ENCODE measurements at places on chromosomes 4 and X. TPM values are rescaled to one million over a fixed set of nuclear protein-coding genes. Genes with fewer than 3 reads are reported as not detected.

The GRIA2 gene
- not detected for total RNA-seq

The TACR3 gene
- not detected for total RNA-seq

The IBSP gene
- not detected for total RNA-seq

The IQSEC2 gene
- 11.7 TPM for total RNA-seq

- no peak for DNase-seq
These were observed 34.0 kb downstream of the STARD8 start for GRCh38 chrX:68681443-68681941.

- no peak for DNase-seq
These were observed 195.7 kb upstream of the GK2 start for GRCh38 chr4:79603681-79604080.

- DNase-seq = no peak
These were observed 146.2 kb upstream of the HHIP start for GRCh38 chr4:144499777-144500176.

DNA sequence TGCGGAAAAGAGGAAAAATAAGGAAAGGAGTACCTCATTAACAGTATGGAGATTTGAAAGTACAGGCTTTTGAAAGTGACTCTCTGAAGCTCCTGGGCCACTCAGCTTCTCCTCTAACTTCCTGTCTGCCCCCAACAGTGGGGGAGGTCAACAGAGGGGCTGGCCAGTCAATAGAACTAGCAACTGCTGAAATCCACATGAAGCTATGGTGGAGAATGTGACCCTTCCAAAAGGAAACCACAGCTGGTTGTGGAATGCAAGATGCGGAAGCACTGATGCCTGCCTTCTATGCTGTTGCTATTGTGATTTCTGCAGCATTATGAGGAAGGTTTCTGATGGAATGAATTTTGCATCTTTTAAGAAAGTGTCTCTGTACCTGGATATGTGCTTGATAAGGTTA lies 2.4 kb downstream of the CORIN start:
- no peak for DNase-seq

GRCh38 chrX:135923353-135923752 lies 29.8 kb downstream of the SAGE1 start:
- peak; percentile 29 for DNase-seq

GRCh38 chr4:99315839-99316238 lies 5.4 kb downstream of the ADH1B start:
- no peak for DNase-seq

All from HT-29 (cell line).